OCI-LY7 (cell line): ENCODE measurements at places on chromosomes 6 and 20. TPM values are rescaled to one million over a fixed set of nuclear protein-coding genes. Genes with fewer than 3 reads are reported as not detected.

DNA sequence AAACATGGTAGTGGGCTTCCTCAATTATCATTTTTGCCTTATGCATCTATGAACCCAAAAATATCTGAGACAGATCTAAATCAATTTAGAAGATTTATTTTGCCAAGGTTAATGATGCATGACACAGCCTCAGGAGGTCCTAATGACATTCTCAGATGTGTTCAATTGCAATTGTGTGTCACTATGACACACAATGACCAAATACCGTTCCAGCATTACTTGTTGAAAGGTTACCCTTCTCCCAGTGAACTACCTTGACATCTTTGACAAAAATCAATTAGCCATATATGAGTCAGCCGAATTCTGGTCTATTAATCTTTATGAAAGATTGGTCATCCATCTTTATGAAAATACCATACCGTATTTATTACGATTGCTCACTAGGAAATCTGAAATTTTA is 592.5 kb upstream of the GJE1 start:
- no peak for DNase-seq

GRCh38 chr6:30877419-30878262 is 6.7 kb upstream of the DDR1 start:
- DNase-seq = peak; percentile 76

GRCh38 chr20:4951299-4951698 is 50.0 kb downstream of the SLC23A2 start:
- no peak for DNase-seq

DNA sequence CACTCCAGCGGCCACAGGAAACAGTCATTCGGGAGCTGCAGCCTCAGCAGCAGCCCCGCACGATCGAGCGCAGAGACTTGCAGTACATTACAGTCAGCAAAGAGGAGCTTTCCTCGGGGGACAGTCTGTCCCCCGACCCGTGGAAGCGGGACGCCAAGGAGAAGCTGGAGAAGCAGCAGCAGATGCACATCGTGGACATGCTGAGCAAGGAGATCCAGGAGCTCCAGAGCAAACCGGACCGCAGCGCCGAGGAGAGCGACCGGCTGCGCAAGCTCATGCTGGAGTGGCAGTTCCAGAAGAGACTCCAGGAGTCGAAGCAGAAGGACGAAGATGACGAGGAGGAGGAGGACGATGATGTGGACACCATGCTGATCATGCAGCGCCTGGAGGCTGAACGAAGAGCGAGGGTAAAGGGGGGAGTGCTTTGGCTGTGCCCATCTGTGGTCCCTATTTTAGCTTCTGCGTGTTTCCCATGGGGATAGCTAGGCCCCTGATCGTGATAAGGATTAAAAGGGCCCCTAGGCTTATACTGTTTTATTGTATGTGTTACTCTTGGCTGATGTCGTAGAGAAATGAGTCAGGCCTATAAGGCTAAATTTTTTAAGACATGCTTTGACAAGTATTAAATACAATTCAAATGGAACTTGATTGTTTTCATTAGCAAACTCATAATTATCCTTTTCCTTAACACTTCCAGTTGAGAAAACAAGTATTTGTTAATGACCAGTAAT is 45.5 kb upstream of the KIF25 start:
- DNase-seq = no peak

GRCh38 chr20:35616465-35617396 is 1.1 kb downstream of the SPAG4 start:
- DNase-seq = peak; percentile 100

GRCh38 chr6:142878407-142878806 is 66.6 kb downstream of the HIVEP2 start:
- no peak for DNase-seq

DNA sequence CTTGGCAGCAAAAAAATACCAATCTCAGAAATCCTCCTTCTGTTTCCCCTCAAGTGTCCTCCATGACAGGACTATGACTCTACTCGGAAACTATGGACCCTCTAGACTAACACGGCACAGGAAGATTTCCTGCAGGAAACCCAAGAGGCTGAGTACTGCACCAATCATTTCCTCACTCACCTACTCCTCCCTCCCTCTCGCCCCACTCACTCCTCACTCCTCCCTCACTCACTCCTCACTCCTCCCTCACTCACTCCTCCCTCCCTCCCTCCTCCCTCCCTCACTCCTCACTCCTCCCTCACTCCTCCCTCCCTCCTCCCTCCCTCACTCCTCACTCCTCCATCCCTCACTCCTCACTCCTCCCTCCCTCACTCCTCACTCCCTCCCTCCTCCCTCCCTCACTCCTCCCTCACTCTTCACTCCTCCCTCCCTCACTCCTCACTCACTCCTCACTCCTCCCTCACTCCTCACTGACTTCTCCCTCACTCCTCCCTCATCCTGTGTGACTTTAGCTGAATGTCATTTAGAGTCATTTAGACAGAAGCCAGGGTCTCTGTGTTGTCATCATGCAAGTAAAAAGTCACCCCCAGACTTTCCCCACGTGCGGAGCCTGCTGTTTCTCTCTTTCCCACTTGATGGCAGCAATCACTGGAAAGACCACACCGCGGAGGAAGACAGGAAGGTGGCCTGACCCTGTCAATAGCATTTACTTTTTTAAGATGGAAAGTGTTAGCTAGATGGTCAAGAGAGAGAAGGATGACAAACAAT is 226.8 kb upstream of the PDE10A start:
- DNase-seq = peak; percentile 25

GRCh38 chr20:34637245-34638038 is 39.5 kb downstream of the PIGU start:
- no peak for DNase-seq

GRCh38 chr6:3226481-3227362 is 731 bp downstream of the TUBB2B start:
- DNase-seq = peak; percentile 31

GRCh38 chr6:129493354-129493902 is 216.5 kb downstream of the ARHGAP18 start:
- DNase-seq = no peak

DNA sequence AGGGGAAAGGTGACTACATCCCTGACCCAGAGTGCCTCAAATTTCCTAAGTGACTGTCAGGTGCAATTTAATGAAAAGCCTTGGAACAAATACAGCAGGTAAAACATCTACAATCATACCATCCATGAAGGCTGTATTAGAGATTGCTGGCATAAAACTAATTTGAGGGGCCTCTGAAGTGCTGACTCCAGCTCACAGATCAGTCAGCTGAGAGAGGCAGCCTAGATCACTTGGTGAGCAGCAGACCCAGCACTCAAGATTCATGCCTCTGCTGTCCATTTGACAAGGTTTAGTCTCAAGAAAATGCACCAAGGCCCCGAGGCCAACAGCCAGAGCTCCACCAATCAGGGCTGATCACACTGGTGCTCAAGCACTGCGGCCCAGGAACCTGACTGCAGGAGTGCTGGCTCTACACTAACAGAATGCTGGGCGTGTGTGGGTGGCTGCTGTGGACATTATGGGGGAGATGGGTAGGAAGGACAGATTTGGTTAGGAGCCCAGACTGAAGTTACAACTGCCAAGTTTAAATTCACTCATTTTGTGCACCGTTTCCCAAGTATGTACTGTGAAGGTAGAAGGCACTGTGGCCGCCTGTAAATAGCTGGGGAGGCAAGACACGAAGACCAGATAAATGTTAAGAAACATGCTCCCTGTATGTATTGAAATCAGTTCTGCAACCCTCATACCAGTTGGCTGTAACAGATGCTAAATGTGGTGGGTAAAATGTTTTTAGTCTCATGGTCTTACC is 28.2 kb downstream of the SNX5 start:
- no peak for DNase-seq

GRCh38 chr6:149356081-149356750 is 38.7 kb downstream of the TAB2 start:
- no peak for DNase-seq

GRCh38 chr20:8933381-8933807 is 135.5 kb upstream of the PLCB4 start:
- DNase-seq = no peak

DNA sequence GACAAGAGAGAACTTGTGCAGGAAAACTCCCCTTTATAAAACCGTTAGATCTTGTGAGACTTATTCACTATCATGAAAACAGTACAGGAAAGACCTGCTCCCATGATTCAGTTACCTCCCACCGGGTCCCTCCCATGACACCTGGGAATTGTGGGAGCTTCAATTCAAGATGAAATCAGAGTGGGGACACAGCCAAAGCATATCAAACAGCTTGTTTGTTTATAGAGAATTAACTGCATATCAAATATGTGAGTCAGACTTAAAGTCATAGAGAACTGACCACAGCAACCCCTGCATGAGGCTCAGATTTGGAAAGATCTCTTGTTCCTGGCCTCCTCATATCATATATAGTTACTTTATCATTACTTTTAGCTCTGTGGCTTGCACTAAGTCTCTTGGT is 29.1 kb upstream of the HDAC2 start:
- no peak for DNase-seq

DNA sequence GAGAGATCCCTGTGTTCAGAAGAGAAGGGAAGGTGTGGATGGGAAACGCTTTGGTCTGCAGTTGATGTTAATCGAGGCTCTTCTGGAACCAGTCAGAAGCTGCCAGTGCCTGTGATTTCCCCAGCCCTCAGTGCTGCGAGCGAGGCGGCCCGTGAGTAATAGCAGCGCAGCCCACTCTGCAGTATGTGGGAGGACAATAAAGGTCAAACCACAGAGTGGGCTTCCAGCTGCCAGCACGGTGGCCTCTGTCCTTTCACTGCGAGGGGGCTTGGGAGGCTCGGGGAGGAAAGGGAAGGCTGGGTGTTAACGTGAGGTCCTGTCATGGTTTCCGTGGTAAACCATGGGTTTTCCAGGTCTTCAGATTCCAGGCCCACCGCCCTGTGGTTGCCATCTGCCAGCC is 32.3 kb upstream of the TAGAP start:
- no peak for DNase-seq

GRCh38 chr6:80637312-80637711 is 530.8 kb downstream of the BCKDHB start:
- DNase-seq = no peak

Gene EYA4
- not detected in 2 replicates for total RNA-seq

Gene ARMC12
- total RNA-seq = 4.4 and 4.9 TPM in 2 replicates

Gene PPP1R14C
- 1.3 and 1.8 TPM in 2 replicates for total RNA-seq

Gene CYP39A1
- total RNA-seq = 22.6 and 24.5 TPM in 2 replicates

Gene GLP1R
- total RNA-seq = not detected in 2 replicates

Gene PHF3
- total RNA-seq = 92.5 and 106 TPM in 2 replicates

Gene LY6G6D
- total RNA-seq = not detected in 2 replicates

Gene WFDC2
- 0.46 TPM in 1 of 2 replicates, not detected in the other for total RNA-seq
